ENCODE measurements at places on chromosomes 13 and 19.

DNA sequence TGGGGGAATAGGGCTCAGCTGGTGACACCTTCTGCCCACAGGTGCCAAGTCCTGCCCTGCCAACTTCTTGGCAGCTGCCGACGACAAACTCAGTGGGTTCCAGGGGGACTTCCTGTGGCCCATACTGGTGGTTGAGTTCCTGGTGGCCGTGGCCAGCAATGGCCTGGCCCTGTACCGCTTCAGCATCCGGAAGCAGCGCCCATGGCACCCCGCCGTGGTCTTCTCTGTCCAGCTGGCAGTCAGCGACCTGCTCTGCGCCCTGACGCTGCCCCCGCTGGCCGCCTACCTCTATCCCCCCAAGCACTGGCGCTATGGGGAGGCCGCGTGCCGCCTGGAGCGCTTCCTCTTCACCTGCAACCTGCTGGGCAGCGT lies 2.1 kb downstream of the P2RY11 start:
- DNase-seq: no peak

GRCh38 chr19:4811328-4812131 lies 20.0 kb downstream of the TICAM1 start:
- no peak for DNase-seq

DNA sequence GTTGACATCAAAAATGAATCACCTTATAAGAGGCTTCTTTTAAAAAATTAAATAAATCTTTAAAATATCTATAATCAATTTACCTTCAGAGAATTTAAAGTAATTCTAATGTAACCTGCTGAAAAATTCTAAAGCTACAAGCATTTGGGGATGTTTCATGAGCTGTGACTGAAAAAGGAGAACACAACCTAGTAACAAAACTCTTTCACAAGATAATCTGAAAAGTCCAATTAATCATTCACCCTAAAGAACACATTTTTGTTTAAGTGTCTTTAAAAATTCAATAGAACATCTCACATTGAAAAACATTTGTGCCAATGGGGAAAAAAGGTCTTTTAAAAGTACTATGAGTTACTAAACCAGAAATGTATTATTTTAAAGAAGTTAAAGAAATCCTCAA lies 22.8 kb downstream of the KLF12 start:
- DNase-seq: no peak

- DNase-seq: no peak
Observed at GRCh38 chr13:87280139-87280538, 391.0 kb upstream of the SLITRK5 start.

GRCh38 chr19:12112701-12113100 lies 27.4 kb downstream of the ZNF20 start:
- DNase-seq: no peak

- DNase-seq: peak; percentile 42
Observed at GRCh38 chr13:72255908-72256307, 388.9 kb upstream of the DACH1 start.

DNA sequence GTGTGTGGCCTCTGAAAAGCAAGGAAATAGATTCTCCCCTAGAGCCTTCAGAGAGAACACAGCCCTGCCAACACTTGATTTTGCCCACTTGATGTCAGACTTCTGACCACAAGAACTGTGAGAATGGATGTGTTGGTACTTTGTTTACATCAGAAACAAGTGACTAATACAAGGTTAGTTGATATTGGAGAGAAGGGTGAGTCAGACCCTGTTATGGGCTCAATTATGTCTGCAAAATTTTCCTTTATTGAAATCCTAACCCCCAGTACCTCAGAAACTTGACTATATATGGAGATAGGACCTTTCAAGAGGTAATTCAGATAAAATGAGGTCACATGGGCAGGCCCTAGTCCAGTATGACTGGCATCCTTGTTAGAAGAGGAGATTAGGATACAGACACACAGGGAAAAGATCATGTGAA lies 226.7 kb downstream of the RFC3 start:
- no peak for DNase-seq

Measured in NCI-H1417 treated with DMSO at 0.1 percent for 48 hours (cell line).